NCI-H446 treated with DMSO at 0.1 percent for 48 hours (cell line): ENCODE measurements at places on chromosomes 3 and 15.

DNA sequence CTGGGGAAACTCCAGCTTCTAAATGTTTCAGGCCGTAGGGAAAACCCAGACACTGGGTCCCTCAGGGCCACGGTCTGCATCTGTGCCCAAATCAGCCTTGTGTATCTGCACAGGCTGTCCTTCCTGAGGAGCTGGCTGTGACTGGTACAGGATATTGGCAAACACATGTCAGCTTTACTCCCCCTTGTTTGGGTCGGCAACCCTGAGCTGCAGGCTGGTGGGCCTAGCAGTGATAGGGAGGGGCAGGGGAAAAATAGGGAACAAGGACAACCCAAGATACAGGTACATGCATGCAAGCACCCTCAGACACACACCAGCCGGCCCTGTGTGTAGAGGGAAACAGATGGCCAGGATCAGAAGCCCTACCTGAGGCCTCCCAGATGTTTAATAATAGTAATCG lies 28.7 kb upstream of the HCN4 start:
- DNase-seq: no peak

- no peak for DNase-seq
These were observed 102.9 kb downstream of the SRGAP3 start for GRCh38 chr3:9146367-9147071.

GRCh38 chr3:103406320-103406850 lies 971.6 kb downstream of the ZPLD1 start:
- no peak for DNase-seq

GRCh38 chr3:7821858-7822257 lies 679.8 kb upstream of the LMCD1 start:
- no peak for DNase-seq

DNA sequence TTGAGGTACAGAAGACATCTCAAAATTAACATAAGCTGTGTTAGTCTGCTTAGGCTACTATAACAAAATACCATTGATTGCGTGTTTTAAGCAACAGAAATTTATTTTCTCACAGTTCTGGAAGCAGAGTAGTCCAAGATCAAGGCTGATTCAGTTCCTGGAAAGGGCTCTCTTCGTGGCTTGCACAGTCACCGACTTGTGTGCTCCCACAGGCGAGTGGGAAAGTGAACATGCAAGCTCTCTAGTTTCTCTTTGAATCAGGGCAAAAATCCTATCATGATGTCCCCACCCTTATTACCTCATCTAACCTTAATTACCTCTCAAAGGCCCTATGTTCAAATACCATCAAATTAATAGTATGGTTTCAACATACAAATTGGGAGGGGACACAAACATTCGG lies 505.9 kb downstream of the ZIC1 start:
- DNase-seq: no peak

- no peak for DNase-seq
These were observed 1030.9 kb downstream of the ROBO1 start for GRCh38 chr3:78736863-78737262.

GRCh38 chr3:51243924-51244323 lies 141.2 kb upstream of the MANF start:
- DNase-seq: no peak

GRCh38 chr3:18557216-18557615 lies 132.1 kb upstream of the SATB1 start:
- no peak for DNase-seq

DNA sequence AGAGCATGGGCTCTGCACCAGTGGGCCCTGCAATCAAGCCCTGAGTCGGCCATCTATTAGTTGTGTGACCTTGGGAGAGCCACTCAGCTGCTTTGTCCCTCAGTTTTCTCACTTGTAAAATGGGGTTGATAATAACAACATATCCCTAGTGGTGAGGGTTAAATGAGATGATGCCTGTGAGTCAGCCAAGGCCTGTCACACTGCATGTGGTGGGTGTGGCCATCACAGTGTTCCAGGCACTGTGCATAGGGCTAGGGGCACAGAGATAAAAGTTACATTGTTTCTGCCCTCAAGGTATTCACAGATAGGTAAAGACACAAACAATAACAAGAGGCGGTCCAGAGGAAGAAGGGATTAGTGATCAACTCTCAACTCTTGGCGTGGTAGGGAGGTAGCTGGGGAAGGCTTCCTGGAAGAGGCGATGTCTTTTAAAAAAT lies 19.5 kb downstream of the SMAD6 start:
- DNase-seq: no peak

DNA sequence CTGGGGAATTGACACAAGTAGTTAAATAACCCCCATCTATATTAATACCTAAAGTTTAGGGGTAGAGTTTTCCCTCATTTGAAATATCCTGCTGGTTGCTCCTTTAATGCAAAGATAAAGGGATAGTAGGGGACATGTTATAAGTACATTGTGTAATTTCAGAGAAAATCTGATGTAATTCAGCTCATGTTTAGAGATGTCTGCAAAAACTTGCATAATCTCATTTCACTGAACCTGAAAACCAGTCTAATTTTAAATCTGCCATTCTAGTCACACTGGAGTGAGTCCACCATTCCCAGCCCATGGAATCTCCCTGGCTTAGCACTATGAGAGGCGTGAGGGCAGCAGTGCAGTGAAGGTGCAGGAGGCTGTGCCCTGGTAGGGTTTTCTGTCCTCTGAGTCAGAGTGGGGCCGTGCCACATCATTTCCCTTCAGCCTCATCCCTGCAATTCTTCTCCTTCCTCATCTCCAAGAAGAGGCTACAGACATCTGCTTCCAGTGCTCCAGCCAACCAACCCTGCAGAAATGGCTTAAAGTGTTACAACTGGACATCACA lies 246.3 kb upstream of the UMPS start:
- DNase-seq: no peak

- DNase-seq: no peak
These were observed 7.7 kb downstream of the SERP1 start for GRCh38 chr3:150538324-150539208.

GRCh38 chr15:55774113-55774970 lies 31.4 kb upstream of the PRTG start:
- DNase-seq: no peak

DNA sequence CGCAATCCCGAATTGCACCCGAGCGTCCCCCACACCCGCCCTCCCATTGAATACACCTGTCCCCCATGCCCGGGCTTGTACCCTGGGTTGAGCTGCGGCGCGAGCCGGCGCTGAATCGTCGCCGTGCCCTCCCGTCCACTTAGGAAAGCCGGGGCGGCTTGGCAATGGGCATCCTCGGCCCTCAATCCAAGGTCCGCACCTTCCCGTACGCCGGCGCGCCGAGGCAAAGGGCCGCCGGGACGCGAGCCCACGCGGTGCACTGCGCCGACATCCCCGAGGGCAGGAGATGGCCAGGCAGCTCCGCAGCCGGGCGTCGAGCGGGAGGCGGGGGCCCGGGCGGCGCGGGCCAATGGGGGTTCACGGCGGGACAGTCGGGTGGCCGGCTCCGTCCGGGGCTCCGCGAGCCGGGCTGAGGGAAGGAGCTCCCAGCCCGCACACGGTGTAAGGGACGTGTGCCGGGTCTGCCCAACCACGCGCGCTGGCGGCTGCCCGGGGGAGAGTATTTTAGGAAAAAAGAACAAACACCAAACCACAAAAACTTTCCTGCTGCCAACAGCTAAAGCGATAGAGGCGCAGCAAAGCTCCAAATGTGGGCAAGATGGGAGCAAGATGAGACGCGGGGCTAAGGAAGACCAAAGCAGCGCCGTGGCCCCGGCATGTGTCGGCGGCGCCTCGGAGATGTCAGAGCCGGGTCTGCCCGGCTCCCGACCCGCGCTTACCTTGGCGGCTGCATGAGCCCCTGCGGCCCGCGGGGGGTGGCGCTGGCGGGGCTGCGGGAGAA lies 621 bp downstream of the RGMA start:
- no peak for DNase-seq

- DNase-seq: no peak
These were observed 221.3 kb upstream of the UBE2E2 start for GRCh38 chr3:22981861-22982260.

DNA sequence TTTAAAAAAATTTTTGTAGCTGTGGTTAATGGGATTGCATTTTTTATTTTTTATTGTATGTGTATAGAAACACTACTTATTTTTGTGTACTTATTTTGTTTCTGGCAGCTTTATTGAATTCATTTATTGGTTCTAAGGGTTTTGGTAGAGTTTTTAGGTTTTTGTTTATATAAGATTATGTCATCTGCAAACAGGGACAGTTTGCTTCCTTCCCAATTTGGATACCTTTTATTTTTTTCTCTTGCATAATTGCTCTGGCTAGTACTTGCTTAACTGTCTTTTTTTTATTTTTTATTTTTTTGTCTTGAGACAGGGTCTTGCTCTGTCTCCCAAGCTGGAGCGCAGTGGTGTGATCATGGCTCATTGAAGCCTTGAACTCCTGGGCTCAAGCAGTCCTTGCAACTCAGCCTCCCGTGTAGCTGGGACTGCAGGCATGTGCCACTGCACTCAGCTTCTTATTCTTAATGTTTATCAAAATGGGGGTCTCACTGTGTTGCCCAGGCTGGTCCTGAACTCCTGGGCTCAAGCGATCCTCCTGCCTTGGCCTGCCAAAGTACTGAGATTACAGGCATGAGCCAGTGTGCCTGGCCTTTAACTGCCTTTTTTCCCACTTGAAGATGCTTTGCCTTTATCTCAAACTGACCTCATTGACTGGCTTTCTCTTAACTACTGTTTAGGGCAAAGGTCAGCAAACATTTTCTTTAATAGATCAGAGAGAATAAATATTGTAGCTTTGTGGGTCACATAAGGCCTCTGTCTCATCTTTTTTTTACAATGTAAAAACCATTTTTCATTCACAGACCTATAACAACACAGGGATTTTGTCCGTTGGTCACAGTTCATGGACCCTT lies 8.6 kb downstream of the TFG start:
- no peak for DNase-seq

DNA sequence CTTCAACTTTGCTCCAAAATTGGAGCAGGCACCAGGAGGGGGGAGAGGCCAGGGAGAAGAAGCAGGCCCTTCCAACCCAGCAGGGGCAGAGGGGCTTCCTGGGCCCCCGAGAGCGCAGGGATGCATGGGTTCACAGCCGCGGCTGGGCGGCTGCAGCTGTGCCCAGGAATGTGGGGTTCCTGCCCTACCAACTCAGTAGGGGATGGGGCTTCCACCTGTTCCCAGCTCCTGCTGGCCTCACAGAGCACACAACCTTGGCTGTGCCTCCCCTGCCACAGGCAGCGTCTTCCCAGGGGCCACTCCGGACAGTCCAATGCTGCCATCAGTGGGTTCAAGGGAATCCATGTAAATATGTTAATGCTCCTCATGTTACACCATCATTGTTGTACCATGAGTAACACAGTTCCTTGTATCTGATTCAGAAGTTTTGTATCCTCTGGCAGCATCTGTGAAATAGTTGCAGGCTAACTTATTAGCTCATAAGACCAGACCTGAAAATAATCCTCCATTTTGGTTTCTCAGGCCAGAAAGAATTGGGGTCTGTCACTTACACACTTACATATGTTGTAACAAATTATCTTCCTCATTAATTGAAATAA lies 12.1 kb upstream of the SIAH2 start:
- no peak for DNase-seq

- DNase-seq: no peak
These were observed 29.0 kb downstream of the ANP32A start for GRCh38 chr15:68791431-68792283.

GRCh38 chr15:92272106-92272505 lies 121.6 kb upstream of the ST8SIA2 start:
- no peak for DNase-seq

GRCh38 chr15:85615930-85616329 lies 178.8 kb downstream of the KLHL25 start:
- DNase-seq: no peak

GRCh38 chr15:62841269-62841628 lies 201.3 kb upstream of the TPM1 start:
- DNase-seq: no peak

GRCh38 chr15:40061212-40061901 lies 22.4 kb upstream of the SRP14 start:
- DNase-seq: no peak

DNA sequence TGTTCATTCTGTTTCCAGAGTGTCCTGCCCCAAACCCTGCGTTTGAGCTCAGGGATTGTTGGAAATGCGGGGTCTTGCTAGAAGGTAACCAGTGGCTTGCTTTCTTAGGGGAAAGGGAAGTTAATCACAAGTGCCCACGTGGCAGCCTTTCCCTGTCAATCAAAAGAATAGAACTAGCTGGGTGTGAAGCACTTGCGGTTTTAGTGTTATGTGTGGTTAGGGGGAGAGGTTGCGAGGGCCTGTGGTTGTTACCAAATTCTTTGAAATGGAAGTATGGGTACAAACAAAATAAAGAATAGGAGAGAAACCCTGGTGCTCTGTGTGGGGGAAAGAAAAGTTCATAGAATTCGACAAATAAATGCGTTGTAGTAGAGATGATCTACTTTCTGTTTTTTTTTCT lies 67.6 kb downstream of the FNDC3B start:
- no peak for DNase-seq

- DNase-seq: peak; percentile 38
These were observed 102.7 kb upstream of the CHD2 start for GRCh38 chr15:92797168-92798052.

DNA sequence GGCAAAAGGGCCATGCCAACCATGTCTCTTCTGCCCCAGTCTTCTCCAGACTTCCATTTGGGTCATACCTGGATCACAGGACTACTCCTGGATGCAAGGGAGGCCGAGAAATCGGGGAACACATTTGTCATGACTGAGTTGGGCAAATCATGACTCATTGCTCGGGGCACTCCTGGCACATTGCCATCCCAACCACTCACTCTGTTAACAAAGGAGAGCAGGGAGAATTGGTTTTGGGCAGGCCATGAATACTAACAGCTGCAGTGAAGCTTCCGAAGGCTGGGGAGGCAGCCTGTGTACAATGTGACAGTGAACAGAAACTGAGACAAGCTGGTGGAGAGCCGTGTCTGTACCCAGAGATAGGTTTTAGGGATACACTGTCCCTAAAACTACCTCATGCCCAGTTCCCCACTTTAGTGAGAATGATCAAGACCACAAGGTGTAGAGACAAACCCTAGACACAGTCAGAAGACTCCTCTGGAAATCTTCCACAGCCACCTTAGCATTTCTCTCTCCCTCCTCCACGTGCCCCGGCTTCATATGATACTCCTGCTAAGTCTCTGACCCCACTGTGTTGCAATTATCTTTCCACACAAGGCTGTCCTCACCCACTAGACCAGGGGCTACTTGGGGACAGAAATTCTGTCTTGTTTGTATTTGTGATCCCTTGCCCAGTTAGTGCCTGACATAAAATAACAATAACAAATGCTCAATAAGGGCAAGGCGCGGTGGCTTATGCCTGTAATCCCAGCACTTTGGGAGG lies 10.5 kb upstream of the BUB1B start:
- DNase-seq: no peak

DNA sequence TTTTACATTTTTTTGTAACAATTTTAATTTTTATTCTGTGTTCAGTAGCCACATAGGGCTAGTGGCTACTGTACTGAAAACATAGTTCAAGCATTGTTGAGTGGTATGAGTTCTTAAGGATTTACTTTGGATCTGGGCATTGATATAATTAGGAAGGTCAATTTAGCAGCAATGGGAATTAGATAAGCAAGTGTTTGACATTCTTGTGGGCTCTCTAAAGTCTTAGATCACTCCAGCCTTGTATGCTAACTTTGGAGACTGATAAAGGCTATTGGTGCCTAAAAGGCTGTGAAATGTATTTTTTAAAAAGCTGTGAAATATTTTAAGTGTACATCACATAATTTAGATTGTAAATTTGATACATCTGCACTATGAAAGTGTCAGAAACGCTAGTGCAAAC lies 2.5 kb upstream of the DNAJC13 start:
- no peak for DNase-seq

- no peak for DNase-seq
These were observed 114.3 kb upstream of the ARHGEF3 start for GRCh38 chr3:56915966-56916586.
